GOT3 (cell line): ENCODE measurements at places on chromosomes 11 and 22.

- no peak for DNase-seq
Observed at GRCh38 chr11:80163011-80163410, 722.2 kb upstream of the TENM4 start.

DNA sequence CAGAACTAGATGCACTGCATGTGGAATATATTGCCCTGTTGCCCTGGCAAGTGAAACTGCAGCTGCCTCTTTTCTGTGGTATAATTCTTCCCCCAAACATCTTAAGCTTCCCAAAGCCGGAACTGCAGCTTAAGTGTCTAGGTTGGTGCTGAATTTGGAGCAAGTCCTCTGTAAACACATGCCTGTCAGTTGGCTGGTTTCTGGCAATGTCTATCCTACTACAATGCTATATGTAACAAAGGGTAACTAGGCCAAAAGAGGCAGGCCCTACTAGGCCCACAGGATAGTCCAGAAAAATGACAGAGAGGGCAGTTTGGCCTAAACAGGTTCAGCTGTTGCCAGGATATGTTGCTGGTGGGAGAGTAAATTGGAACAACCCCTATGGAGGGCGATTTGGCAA, 27.9 kb downstream of the ASCC2 start:
- DNase-seq = no peak

DNA sequence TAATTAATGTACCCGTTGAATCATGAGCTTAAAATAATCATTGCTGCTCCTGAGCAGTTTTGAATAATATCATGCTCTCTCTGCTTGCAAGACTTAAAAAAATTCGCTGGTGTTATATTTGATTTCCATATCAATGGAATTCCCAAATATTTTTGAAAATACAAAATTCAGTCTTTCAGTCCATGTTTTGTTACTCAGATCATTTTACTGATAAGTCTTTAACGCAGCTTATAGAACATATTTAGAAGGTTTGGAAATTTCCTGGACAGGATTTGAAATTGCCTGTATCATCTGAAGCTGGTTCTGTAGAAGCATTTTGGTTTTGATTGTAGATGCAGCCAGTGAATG, 1.9 kb downstream of the BMAL1 start:
- no peak for DNase-seq

DNA sequence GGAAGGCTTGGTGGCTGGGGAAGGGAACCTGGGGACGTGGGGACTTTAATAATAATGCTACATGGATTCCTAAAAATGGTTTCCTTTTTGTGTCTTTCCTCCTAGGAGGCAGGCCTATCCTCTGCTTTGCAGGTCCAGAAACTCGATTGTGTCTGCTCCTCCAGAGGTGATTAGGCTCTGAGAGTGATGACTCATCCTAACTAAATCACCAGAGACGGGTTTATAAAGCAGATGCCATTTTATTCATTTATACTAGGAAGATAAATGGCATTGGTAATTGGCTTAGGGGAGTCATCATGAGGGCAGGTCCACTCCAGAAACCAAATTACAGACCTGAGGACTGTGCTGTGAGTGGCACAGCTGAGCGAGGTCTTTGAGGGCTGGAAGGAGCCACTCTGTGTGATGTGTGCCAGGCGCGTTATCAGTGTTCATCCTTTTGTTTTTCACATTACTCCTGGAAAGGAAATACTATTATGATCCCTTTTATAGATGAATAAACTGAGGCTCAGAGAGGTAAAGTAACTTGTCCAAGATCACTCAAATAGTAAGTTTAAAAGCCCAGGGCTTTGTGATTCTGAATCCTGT, 7.1 kb downstream of the NLRX1 start:
- DNase-seq = no peak

- DNase-seq = no peak
Observed at GRCh38 chr11:66066751-66067150, 3.3 kb upstream of the PACS1 start.

DNA sequence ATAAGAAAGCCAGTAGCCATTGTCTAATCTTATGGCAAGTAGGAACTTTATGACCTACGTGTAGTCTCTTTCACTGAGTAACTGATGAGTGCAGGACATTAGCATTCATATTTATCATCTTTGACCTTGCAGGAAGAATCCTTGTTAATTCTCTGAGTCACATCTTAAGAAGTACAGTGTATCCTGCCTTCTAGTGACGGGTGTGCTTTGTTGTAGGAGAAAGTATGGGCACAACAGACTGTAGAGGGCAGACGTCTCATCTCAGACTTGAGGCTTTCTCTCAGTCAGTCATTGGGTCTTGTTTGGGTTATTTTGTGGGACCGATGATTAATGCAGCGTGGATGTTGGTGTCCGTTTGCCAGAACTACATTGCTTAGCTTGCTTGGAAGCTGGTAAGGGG, 6.8 kb downstream of the RNF214 start:
- no peak for DNase-seq

DNA sequence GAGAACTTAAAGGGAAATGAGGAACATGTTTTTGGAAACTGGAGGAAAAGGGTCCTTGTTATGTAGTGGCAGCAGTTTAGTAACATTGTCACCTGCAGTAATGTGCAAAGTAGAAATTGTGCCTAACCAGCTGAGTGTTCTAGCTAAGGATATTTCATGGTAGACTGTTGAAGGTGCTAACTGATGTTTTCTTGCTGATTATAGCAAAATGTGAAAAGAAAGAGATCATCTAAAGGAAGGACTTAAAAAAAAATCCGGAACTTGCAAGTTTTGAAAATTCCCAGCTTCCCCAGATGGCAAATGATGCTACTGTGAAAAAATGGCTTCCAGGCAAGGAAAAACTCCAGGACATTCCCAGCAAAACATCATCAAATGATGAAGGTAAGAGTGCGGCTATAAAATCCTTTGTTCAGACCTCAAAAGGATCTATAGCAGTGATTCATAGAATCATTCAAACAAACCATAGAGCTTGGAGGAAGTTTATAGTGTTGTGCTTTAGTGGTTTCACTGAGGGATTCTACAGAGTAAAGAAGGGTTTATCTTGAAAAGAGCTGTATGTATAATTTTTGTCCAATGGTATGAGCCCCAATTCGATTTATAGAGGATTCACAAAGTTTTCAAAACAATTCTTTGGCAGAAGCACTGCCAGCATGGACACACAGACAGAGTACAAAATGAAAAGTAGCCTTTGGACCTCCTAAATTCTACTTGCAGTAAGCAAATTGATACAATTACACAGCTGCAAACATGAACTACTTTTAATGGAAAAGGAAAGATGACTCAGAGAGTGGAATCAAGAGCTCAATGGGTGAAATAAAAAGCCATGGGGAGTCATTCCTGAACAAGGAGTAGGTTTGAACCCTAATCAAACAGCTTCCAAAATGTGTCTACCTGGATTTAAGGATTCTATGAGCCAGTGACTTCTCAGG, 4.3 kb upstream of the TRIM44 start:
- no peak for DNase-seq
